ENCODE measurements at places on chromosomes 5 and 9. TPM values are rescaled to one million over a fixed set of nuclear protein-coding genes. Genes with fewer than 3 reads are reported as not detected.

DNA sequence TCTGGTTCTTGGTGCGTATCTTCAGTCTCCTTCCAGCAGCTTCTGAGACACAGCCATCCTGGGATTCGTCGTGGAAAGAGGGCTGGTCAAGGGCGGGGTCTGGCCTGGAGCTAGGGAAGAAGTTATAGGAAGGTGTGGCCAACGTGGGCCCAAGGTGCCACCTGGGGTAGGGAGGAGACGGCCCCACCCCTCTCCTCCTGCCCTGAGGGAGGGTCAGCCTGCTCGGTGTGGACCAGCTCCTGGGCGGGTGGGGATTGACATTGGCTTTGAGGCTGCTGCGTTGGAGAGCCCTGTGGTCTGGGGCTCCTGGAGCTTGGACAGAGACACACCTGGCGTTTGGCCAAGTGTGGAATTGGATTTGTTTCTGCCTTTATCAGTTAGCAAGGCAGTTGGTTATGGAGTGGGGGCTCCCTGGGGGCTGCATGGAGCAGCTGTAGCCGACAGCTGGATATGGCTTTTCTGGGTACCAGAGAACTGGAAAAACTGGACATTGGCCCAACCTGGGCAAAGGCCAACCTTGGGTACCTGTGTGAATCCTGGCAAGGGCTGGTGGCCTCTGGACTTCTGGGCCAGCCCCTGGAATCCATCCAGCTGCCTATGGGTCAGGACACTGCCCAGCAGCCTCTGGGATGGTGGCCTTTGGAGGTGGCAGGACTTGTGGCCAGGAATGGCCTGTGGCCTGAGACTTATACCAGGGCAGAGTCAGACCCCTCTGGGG is 75.7 kb upstream of the PPP1R26 start:
- no peak for DNase-seq

- no peak for DNase-seq
Observed at GRCh38 chr5:35618304-35618636, 607 bp downstream of the SPEF2 start.

GRCh38 chr5:50864466-50864865 is 198.0 kb downstream of the PARP8 start:
- DNase-seq: peak; percentile 52

Gene CSF1R
- total RNA-seq: 48.9 TPM

- peak; percentile 90 for DNase-seq
Observed at GRCh38 chr9:33139421-33140228, 27.5 kb downstream of the B4GALT1 start.
